ENCODE measurements at places on chromosomes 4 and X.

GRCh38 chr4:104591510-104591911, 96.8 kb upstream of the CXXC4 start:
- no peak for DNase-seq

DNA sequence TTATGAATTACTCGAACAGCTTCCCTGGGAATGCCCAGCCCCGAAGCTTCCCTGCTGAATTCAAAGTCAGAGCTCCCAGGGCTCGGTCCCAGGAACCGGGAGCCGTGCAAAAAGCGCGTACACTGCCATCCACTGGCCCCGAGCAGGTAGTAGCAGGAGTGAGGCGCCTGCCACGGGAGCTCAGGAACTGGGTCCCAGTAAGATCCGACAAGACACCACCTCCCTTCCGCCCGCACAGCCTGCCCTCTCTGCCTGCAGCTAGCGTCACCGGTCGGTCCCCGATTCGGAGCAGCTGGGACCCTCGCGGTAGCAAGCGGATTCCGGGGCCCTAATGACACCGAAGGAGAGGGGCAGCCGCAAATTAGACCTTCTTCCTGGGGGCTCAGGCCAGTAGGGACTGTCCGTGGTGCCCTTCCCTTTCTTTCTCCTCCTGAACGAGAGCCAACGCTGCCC, 1.2 kb downstream of the CORIN start:
- DNase-seq = no peak

DNA sequence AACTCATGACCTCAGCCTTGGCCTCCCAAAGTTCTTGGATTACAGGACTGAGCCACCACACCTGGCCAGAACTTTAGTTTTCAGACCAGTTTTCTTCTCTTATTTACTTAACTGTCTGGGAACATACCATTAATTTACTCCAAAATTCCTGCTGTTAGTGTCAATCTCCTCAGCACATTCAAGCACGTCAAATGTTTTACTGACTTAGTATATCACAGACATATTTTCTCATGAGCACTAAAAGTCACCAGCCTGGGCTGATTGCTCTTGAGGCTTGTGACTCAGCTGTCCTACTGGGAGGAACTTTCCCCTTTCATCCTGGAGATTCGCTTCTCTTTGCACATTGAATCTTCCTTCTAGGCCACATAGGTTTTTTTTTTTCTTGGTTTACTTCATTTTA, 109.6 kb downstream of the PCDH18 start:
- no peak for DNase-seq

DNA sequence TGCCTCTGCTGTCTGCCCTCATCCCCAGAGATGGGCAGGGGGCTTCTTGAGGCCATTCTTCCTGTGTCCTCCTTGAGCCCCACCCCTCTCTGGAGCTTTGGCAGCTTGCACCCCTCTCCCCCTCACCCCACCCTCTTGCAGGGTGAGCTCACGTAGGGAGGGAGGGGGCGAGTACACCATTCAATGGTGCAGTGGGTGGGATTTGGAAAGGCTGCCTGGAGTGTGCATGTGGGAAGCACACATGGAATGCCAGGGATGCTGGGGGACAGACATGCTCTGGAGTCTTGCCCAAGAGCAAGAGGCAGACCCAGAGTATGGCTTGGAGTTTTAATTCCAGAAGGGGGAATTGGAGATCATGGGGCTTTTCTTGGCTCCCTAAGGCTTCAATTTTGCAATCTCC, 5.6 kb downstream of the PAK3 start:
- no peak for DNase-seq

- no peak for DNase-seq
Observed at GRCh38 chr4:115323106-115323707, 209.8 kb upstream of the NDST4 start.

DNA sequence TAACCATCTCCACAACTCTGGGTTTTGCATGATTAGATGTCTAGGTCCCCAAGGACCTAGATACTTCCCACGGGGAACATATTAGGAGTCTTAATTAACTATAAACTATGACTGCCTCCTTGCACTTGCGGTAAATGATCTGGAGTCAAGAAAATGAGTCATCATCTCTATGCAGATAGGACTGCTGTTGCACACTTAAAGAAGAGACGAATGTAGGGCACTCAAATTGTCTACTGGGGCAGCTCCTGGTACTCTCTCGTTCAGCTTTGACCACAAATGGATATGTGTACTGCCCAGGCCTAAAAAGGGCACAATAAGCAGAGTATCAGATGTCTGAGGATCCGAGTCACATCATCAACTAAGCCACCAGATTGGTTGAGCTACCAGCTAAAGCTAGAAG, 1783.4 kb upstream of the AGA start:
- no peak for DNase-seq

DNA sequence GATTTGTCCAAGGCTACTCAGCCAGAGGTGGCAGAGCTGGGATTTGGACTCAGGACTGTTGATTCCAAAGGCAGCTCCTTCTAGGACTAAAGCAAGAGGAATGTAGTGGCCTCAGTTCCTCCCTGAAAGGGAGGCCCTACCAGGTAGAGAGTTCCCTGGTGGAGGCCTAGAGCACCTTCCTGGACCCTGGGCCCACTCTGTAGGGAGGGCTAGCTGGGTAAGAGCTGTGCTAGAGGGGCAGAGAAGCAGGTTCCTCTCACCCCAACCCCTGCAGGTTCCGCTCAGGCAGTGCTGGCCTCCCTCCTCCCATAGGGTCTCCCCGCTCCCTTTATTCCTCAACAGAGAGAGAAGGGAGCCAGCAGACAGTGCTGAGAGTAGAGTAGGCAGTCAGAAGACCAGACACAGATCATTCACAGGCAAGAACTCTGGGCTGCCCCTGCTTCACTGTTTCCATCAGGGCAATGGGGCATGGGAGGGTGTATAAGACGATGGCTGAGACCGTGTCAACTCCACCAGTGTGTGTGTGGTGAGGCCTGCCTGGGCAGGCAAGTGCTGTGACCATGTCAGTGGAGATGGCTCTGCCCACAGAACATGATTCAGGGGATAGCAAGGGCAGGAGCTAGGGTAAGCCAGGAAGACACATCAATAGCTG, 12.4 kb upstream of the PJA1 start:
- no peak for DNase-seq

DNA sequence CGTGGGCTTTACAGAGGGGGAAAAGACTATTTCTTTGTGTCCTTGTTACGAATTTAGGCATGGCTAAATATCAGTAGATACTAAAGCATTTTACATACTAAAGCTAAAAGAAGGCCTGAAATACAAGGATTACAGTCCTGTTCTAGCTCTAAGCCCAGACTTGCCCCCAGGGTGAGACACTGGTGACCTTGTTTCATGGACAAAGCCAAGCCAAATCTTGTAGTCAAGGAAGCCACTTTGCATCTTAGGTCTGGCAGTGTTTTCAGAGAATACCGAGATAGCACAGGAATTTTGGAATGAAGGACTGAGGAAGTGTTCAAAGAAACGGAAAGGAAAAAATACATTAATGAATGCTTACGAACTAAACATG, 733 bp upstream of the G3BP2 start:
- no peak for DNase-seq

- no peak for DNase-seq
Observed at GRCh38 chr4:118193421-118193820, 159.1 kb downstream of the NDST3 start.

- DNase-seq = no peak
Observed at GRCh38 chr4:1041147-1041935, 29.9 kb downstream of the FGFRL1 start.

- DNase-seq = no peak
Observed at GRCh38 chr4:18203966-18204365, 182.4 kb upstream of the LCORL start.

GRCh38 chr4:73603271-73603710, 16.9 kb downstream of the RASSF6 start:
- DNase-seq = no peak

- DNase-seq = no peak
Observed at GRCh38 chr4:121462660-121463261, 81.9 kb upstream of the QRFPR start.
